ENCODE measurements at places on chromosomes 2 and 18. TPM values are rescaled to one million over a fixed set of nuclear protein-coding genes. Genes with fewer than 3 reads are reported as not detected.
A peak's percentile ranks its signal among the peaks of the same experiment; 100 is the strongest.

DNA sequence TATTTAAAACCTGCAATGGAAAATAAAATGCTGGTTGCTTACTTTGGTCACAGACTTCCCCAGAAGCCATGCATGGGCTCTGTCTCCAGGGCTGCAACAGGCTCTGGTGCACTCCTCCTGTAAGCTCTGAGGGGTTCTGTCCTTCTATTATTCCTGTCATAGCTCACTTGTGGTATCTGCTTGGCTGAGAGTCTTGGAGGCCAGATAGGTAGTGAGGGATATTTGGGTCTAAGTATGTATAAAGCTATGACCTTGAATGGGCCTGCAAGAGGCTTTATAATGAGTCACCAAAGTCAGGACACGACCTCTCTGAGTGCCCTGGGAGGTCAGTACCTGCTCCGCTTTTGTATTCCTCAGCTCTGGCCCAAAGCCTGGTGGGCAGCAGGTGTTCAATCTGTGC is 141.6 kb upstream of the CAPN13 start:
- peaks cover 8% of the 10 kb centered on the region for H3K36me3 ChIP-seq
- no peaks in the 10 kb centered on the region for H3K27me3 ChIP-seq
- H3K27ac ChIP-seq = no peak overlapping the region
- no peaks in the 10 kb centered on the region for H3K4me1 ChIP-seq
- H3K4me3 ChIP-seq = no peak overlapping the region

DNA sequence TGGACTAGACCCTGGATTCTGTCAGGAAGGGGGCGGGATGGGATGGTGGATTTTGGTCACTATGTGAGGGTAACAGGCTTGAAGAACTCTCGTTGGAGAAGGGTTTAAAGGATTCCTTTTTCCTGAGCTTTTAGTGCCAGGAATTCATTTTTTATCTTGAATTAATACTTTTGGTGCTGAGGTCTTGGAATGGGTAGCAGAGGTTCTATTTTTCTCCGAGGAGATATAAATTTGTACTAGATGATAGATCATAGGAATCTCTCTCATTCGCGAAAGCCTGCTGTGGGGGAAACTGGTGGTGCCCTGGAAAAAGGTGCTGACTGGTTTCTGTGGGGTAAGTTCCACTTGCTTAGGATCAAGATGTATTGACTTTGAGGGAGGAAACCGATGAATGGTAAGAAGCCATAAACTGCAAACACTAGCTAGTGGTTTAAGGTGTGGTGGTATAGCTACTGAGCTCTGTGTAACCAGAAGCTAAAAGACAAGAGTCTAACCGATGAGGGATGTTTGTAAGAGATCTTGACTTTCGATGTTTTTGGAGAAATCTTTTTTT is 706 bp downstream of the AGPS start:
- DNase-seq = peak; percentile 4
- peak overlapping the region; percentile 91 for H3K27ac ChIP-seq
- peaks cover 49% of the 10 kb centered on the region for H3K36me3 ChIP-seq
- no peaks in the 10 kb centered on the region for H3K27me3 ChIP-seq

The AGXT gene
- not detected for total RNA-seq

DNA sequence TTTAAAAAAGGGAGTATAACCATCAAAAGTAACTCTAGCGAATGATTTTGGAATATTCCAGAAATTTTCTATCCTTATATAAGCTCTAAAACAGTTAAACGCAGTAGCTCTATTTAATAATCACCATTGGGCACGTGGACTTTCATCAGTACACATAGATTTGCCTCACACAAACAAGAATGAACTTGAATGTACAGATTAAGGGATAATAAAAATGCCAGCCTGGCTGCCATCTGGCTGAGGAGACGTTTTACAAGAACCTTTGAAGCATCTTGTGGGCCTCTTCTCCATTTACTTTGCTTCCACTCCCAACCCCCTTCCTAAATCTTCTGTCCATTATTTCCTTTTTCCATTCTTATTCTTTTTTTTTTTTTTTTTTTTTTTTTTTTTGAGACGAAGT is 47.2 kb downstream of the AGAP1 start:
- peaks cover 63% of the 10 kb centered on the region for H3K4me1 ChIP-seq
- H3K4me3 ChIP-seq = no peak overlapping the region
- no peak overlapping the region for H3K27ac ChIP-seq
- H3K36me3 ChIP-seq = peaks cover 16% of the 10 kb centered on the region
- H3K27me3 ChIP-seq = no peaks in the 10 kb centered on the region
- DNase-seq = no peak

The TANK gene
- 85.4 TPM for total RNA-seq

DNA sequence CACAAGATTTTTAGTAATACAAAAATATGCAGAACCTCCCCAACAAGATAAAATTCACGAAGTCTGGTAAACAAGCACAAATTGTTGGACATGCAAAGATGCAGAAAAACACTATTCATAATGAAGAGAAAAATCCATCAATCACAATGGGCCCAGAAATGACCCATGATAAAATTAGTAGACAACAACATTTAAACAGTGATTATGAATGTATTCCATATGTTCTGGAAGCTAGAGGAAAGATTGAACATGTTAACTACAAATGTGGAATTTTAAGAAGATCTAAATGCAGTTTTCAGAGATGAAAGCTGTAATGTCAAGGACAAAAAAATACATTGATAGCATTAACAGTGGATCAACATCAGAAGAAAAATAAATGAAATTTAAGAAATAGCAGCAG is 243.3 kb upstream of the LINC00305 start:
- H3K27ac ChIP-seq = no peak overlapping the region
- no peaks in the 10 kb centered on the region for H3K27me3 ChIP-seq
- H3K4me1 ChIP-seq = no peaks in the 10 kb centered on the region
- no peaks in the 10 kb centered on the region for H3K36me3 ChIP-seq
- no peak overlapping the region for H3K4me3 ChIP-seq

DNA sequence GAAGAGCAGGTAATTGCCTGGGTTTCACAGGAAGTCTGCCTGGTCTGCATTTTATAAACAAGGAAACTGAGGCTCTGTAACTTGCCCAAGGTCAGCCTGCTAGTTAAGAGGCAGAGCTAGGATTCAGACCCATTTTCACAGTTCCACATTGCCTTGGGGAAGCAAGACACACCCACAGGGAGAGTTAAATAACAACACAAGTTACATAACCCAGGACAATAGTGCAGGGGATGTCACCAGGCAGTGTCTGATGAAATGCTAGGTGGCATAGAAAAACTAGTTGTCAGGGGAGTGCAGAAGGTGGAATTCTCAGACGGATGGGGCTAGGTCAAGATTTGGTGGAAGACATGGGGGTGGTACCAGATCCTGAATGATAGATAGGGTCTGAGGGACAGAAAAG is 69.7 kb downstream of the PRKCE start:
- no peak overlapping the region for H3K4me3 ChIP-seq
- DNase-seq = no peak
- no peak overlapping the region for H3K27ac ChIP-seq
- peaks cover 9% of the 10 kb centered on the region for H3K4me1 ChIP-seq

DNA sequence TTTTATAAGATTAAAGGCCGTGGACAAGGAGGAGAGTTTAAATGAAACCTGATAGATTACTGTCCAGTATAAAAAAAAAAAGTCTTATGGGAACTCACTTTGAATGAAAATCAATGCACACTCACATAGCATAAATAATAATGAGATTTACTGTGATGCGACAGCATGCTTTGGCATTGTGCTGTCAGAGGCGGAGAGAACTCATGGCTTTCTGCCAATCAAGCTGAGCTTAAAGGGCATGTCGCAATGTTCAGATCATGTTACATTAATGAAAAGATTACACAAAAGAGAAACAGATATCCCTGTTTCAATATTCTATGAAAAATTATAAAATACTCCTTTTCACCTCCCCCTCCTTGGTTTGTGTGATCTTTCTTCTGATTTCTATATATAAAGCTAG is 310.8 kb downstream of the ERBB4 start:
- peak; percentile 67 for DNase-seq
- H3K36me3 ChIP-seq = no peaks in the 10 kb centered on the region
- no peaks in the 10 kb centered on the region for H3K27me3 ChIP-seq
- peak overlapping the region; percentile 34 for H3K27ac ChIP-seq
- peaks cover 9% of the 10 kb centered on the region for H3K4me1 ChIP-seq
- H3K4me3 ChIP-seq = no peak overlapping the region

The ST6GAL2 gene
- not detected for total RNA-seq

GRCh38 chr2:237429753-237430152 is 15.8 kb upstream of the COL6A3 start:
- no peak overlapping the region for H3K27ac ChIP-seq
- no peak for DNase-seq
- peaks cover 18% of the 10 kb centered on the region for H3K4me1 ChIP-seq
- H3K36me3 ChIP-seq = no peaks in the 10 kb centered on the region
- peaks cover 76% of the 10 kb centered on the region for H3K27me3 ChIP-seq

DNA sequence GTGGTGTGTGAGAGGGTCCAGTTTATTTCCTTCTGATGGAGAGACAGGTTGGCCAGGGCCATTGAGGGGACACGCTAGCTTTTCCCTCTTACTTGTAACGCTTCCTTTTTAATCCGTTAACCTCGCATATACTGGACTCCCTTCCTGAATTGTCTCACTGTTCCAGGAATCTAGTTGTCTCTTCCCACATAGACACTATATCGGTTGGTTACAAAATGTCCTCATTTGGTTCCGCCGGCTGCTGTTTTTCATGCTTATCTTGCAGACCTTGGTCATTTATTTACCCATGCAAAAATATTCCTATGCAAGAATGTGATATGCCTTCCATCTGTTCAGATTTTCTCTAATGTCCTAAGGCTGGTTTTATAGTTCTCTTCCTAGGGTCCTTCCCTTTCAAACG is 35.0 kb downstream of the NEURL3 start:
- peaks cover 11% of the 10 kb centered on the region for H3K4me1 ChIP-seq
- no peaks in the 10 kb centered on the region for H3K27me3 ChIP-seq
- H3K27ac ChIP-seq = no peak overlapping the region
- DNase-seq = no peak
- H3K36me3 ChIP-seq = no peaks in the 10 kb centered on the region

The SULT1C2 gene
- total RNA-seq = 2.0 TPM

DNA sequence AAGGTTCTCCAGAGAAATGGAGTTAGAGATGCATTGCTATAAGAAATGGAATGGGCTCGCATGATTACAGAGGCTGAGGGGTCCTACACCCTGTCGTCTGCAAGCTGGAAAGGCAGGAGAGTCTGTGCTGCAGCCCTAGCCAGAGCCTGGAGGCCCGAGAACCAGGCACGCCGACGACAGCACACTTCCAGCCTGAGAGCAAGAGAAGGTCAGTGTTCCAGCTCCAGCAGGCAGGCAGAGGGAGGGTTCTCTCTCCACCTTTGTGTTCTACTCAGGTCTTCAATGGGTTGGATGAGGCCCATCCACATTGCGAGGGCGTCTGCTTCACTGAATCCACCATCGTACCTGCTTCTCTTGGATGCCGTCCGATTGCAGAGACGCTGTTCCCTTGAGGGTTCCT is 177.6 kb upstream of the HDAC4 start:
- H3K27ac ChIP-seq = no peak overlapping the region
- H3K4me1 ChIP-seq = no peaks in the 10 kb centered on the region
- H3K36me3 ChIP-seq = no peaks in the 10 kb centered on the region
- H3K4me3 ChIP-seq = no peak overlapping the region
- no peak for DNase-seq

DNA sequence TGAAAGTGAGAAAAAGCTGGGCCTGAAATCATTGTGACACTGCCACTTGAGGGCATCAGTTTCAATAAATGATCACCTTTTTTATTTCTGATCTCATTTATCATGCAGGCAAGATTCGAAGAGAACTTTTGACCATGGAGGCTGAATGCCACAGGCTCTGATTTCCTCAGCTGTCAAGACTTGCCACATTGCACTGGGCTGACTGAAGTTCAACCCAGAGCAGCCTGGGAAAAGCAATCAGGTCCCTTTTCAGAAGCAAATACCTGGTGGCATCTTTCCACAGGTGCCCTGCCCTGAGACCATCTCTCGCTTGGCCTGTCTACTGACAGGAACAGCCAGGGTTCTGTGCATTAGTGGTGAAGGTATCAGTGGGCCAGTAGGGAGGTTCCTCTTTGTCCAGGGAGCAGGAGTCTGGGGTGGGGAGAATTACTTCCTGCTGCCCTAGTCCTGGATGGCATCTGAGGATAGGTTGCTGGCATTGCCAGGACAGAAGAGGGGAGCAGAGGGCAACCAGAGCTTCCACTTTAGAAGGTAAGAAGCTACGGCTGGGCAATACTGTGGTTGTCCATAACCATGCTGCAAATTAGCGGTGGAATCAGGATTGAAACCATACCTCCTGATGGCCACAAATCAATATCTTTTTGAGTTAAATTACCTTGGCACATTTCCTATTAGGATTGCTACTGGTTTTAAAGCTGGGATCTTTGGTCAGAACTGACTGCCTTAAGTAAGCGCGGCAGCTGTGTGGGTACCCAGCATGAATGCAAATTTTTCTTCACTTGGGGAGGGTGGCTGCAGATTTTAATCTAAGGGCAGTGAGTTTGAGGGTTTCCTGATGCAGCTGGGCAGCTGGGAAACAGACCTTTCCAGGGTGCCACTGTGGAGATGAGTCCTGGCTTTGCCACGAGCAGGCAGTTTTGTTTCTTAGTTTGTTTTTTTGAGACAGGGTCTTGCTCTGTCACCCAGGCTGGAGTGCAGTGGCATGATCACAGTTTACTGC is 394.5 kb downstream of the ALK start:
- H3K27ac ChIP-seq = no peak overlapping the region
- peaks cover 11% of the 10 kb centered on the region for H3K4me1 ChIP-seq
- H3K4me3 ChIP-seq = no peak overlapping the region
- H3K27me3 ChIP-seq = peaks cover 84% of the 10 kb centered on the region

The CNNM3 gene
- total RNA-seq = 22.5 TPM

GRCh38 chr18:2173486-2173885 is 397.8 kb downstream of the METTL4 start:
- no peak overlapping the region for H3K27ac ChIP-seq
- no peaks in the 10 kb centered on the region for H3K36me3 ChIP-seq
- H3K27me3 ChIP-seq = no peaks in the 10 kb centered on the region
- H3K4me3 ChIP-seq = no peak overlapping the region
- peak; percentile 29 for DNase-seq

GRCh38 chr2:22360735-22361374 is 1024.1 kb upstream of the KLHL29 start:
- H3K4me1 ChIP-seq = peaks cover 9% of the 10 kb centered on the region
- no peaks in the 10 kb centered on the region for H3K27me3 ChIP-seq
- H3K4me3 ChIP-seq = no peak overlapping the region
- no peak overlapping the region for H3K27ac ChIP-seq
- H3K36me3 ChIP-seq = no peaks in the 10 kb centered on the region

The CNTNAP5 gene
- not detected for total RNA-seq

The CREG2 gene
- 1.3 TPM for total RNA-seq

- no peak overlapping the region for H3K4me3 ChIP-seq
- H3K36me3 ChIP-seq = peaks cover 5% of the 10 kb centered on the region
- DNase-seq = no peak
- H3K4me1 ChIP-seq = peaks cover 8% of the 10 kb centered on the region
- H3K27me3 ChIP-seq = no peaks in the 10 kb centered on the region
Measured at GRCh38 chr2:74760875-74761630, 72.9 kb upstream of the HK2 start.

GRCh38 chr2:227853204-227853629 is 18.2 kb upstream of the DAW1 start:
- peaks cover 6% of the 10 kb centered on the region for H3K36me3 ChIP-seq
- H3K27me3 ChIP-seq = no peaks in the 10 kb centered on the region
- H3K4me1 ChIP-seq = peaks cover 38% of the 10 kb centered on the region
- no peak overlapping the region for H3K4me3 ChIP-seq
- DNase-seq = no peak
- H3K27ac ChIP-seq = peak overlapping the region; percentile 7
